ENCODE measurements at places on chromosomes 13 and 19.

DNA sequence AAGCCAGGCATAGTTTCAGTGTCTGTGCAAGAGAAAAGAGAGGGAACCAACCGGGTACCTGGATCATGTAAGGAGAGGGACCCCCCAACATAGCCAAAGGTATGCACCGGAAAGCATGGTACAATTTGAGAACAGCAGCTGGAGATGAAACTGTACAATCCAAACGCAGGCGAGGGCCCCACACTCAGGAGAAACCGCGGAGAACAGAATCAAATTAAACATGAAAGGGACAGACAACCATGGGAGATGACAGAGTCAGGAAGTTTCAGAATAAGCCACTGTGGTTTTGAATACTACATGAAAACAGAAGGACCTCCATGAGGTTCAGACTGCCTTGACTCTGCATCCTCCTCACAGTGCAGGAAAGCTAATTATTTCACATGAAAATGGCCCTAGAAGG lies 62.9 kb upstream of the SPATA13 start:
- no peak for DNase-seq

DNA sequence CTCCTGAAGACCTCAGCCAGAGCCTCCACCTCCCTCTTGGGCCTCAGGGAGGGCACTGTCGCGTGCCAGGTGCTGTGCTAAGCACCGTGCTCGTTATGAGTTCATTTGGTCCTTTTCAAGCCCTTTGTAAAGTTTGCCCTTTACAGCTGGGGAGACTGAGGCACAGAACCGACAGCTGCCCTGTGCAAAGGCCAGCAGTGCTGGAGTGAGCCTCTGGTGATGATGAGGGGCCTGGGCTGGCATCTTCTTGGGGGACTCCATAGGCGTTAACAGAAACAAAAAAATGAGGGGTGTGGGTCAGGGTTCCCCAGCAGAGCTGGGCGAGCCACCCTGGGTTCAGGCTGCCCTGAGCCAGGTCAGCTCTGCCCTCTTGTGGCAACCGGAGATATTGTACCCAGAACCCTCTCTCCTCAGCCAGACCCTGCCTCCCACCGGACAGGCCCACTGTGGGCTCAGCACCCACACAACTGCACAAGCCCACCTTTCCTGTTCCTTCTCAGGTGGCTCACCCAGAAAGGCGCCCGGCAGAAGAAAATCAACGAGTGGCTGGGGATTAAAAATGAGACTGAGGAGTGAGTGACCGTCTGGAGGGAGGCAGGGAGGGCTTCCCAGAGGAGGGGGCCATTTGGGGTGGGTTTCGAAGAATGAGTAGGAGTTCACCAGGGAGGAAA lies 5.5 kb upstream of the IFI30 start:
- no peak for DNase-seq

- DNase-seq: no peak
Observed at GRCh38 chr19:11152318-11153062, 3.1 kb downstream of the SPC24 start.

DNA sequence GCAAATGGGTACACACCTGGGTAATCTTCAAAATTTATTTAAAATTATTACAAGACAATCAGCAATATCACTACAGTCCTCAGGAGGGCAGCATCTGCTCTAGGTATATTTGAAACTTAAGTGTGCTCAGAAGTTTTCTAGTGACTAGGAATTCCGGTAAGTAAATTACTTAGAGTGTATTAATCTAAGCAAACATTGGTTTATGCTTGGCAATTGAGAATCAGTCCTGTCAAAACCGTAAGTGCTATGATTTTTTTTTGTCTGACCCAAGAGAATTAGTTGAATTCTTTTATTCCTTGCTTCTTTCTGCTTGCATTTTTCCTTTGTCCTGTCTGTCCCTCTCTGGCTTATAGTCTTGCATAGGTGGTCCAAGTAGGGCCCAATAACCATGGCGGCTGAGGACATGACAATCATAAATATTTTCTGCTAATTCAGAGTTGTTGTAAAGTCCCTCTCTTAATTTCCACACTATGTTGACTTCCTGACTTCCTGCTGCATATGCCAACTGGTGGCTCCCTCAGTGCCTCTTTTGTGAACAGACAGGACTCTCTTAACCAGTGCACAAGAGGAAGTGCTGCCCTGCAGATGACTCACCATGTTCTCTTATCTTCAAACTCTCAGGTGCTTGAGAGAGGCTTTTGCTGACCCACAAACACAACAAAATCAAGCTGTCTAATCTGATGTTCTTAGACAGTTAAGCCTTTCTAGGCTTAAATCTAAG lies 82.2 kb downstream of the SLAIN1 start:
- no peak for DNase-seq

- DNase-seq: no peak
Observed at GRCh38 chr19:13127051-13127450, 9.0 kb downstream of the NACC1 start.

DNA sequence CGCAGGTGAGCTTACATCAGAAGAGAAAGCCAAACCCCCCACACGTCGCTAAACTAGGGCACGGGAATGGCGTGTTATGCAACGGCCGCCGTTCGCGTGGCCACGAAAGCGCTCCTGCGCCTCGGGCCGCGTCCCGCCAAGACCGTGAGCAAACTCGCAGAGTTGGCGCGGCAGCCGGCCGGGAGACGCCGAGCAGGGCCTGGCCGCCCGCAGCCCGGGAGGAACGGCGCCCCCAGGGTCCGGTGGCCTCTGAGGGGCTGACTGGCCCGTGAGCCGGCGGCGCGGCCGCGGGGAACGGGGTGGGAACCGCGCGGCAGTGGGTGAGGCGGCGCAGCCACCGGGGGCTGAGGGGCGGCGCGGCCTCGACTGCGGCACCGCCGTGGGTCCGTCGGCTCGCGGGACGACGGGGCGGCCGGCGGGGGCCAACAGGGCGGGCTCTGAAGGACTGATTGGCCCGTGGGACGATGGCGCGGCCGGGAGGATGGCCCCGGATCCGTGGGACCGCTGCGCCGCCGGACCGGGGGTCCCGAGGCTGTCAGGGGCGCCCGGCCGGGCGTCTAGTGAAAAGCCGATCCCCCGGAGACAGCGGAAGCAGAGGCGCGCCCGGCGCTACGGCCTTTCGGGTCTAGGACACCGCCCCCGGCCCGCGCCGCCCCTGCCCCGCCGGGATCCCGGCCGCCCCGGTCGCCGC lies 903 bp downstream of the LATS2 start:
- no peak for DNase-seq

GRCh38 chr19:41195675-41196497 lies 2.9 kb downstream of the CYP2S1 start:
- no peak for DNase-seq
